ENCODE measurements at places on chromosomes 16 and 17. TPM values are rescaled to one million over a fixed set of nuclear protein-coding genes. Genes with fewer than 3 reads are reported as not detected.

GRCh38 chr17:725746-726145 is 6.7 kb upstream of the TLCD3A start:
- DNase-seq = no peak

- DNase-seq = peak; percentile 87
These were observed 47.0 kb upstream of the AMZ2 start for GRCh38 chr17:68200689-68201417.

TOM1L2 gene
- total RNA-seq = 23.7 TPM

TP53TG3F gene
- not detected for total RNA-seq

GRCh38 chr17:74722782-74723181 is 10.1 kb upstream of the CD300LF start:
- no peak for DNase-seq

ZNF423 gene
- not detected for total RNA-seq

DNA sequence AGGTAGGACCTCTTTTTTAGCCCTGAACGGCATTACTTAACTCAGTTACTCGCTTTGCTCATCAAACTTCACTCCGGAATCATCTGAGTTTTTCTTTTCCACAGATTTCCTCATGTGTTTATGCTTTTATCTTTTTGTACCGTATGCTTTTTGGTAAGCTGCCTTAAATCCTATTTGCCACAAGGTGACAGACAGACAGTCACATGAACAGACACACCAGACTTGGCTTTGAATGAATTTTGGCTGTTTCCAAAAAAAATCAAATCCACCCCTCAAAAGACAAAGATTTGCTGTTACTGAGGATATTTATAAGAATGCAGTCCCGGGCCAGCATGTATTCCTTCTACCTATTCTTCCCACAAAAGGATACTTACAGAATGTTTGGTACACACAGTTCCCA is 10.9 kb downstream of the GAS7 start:
- DNase-seq = no peak

- DNase-seq = no peak
These were observed 10.4 kb upstream of the FAM20A start for GRCh38 chr17:68611353-68612208.

GRCh38 chr17:13995856-13996271 is 73.4 kb upstream of the COX10 start:
- no peak for DNase-seq

NRN1L gene
- 1.9 TPM for total RNA-seq

PABPN1L gene
- not detected for total RNA-seq

MRTFB gene
- total RNA-seq = 22.5 TPM

UBE2O gene
- total RNA-seq = 21.5 TPM

GRCh38 chr17:55072898-55073297 is 104.3 kb downstream of the STXBP4 start:
- DNase-seq = no peak

DNA sequence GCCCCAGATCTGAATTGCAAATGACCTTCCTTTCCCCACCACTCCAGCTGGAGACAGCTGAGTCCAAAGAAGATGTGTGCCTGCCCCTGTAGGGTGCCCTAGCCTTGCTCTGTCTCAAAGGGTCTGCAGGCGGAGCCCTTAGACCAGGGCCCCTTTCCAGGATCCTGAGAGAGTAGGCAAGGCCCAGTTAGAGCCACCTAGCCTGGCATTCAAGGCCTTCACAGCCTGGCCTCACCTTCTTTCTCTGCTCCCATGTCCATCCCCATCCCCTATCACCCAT is 66.6 kb upstream of the LHX1 start:
- DNase-seq = no peak

DNA sequence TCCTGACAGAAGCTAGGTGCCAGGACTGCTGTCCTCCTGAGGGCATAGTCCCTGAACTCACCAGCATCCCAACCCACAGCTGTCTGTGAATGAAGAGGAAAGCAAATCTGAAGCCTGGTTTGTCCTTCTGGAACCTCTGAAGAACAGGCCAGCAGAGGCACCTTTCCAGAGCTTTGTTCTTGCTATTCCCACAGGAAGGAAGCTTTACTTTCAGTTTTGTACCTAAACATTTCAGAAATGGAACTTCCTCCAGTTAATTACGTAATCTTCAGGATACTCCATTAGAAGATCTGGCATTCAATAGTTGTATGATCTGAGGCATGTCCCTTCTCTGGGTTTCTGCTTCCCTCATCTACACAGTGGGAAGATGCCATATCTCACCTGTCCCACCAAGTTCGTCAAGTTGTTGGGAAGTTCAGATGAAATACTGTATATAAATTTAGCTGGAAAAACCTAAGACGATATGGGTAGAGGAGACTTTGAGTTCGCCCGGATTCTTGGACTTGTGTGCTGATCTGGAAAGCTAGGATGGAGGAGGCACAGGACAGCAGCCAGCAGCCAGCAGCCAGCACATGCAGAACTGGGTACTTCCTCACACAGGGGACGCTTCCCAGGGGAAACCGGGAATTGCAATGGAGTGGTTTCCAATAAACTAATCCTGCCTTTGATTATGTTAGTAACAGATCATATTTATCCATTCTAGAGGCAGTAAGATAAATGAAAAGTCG is 22.4 kb downstream of the NXPH3 start:
- no peak for DNase-seq

EZH1 gene
- total RNA-seq = 45.9 TPM

GRCh38 chr17:69539781-69540319 is 125.4 kb downstream of the MAP2K6 start:
- no peak for DNase-seq

DNA sequence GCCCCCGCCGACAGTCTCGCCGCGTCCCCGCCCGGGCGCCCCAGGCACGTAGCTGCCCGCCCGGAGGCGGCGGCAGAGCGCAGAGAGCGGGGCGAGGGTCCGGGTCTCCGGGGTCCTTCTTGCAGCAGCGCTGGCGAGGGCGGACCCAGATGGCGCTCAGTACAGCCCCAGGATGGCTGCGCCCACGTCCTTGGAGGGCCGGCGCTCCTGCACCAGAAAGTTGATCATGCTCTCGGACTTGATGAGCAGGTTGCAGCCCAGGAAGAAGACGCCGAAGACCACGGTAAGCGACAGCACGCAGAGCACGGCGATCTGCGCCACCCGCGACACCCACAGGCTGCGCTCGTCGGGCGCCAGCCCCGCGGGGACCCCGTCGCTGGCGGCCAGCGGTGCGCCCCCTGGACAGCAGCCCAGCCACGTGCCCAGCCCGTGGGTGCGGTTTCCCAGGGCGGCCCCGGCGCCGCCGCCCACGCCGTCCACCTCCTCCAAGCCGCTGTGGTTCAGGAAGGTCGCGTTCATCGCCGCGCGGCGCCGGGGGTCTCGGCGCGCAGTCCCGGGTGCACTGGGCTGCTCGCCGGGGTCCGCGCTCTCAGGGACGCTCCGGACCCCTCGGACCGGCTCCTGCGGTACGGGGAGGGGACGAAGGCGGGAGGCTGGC is 435 bp downstream of the RPRML start:
- peak; percentile 15 for DNase-seq

- peak; percentile 66 for DNase-seq
These were observed 56.4 kb downstream of the SLC6A2 start for GRCh38 chr16:55711959-55712876.

GRCh38 chr16:68396481-68396880 is 51.8 kb downstream of the SMPD3 start:
- peak; percentile 41 for DNase-seq

- DNase-seq = no peak
These were observed 1.7 kb downstream of the ANKRD13B start for GRCh38 chr17:29594519-29595090.

DNA sequence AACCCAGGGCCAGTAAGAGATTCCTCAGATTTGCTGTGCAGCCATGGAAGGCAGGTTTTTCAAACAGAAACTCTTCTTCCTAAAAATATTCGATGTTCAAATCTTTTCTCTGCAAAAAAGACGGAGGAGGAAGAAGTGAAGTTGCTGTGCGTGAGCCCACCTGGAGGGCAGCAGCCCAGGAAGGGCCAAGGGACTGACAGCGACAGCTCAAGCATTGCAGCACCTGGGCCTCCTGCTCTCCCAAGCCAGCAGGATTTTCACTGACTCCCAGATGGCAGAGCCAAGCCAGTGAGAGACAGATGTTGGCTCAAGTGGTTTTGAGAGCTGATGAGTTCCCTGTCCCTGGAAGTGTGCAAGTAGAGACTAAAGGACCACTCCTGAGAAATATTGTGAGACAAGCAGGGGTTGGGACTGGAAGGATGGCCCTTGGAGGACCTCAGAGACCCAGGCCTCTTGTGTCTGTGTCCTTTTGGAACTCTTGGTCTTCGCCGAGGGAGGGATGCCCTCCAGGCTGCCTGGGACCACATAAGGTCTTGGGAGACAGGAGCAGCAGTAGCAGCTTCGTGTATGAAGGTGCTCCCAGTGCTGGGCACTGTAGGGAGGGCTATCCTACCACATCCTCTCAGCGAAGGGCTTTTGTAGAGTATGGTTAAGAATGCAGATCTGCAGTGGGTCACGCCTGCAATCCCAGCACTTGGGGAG is 29.3 kb upstream of the TNFRSF13B start:
- no peak for DNase-seq

DNA sequence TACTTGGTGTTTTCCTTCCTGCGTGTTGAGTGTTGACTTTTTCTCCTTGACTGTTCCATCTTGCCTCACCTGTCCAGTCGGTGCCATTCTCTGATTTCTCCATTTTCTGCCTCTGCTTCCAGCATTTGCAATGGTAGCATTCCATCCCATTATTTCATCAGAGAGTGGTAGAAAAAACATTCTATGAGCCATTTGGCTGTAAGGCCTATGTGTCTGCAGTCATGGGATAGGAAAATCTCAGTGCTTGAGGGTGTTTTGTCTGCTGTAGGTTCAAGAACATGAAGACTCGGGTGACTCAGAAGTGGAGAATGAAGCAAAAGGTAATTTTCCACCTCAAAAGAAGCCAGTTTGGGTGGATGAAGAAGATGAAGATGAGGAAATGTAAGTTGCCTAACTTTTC is 2.7 kb downstream of the UTP18 start:
- DNase-seq = no peak

DNA sequence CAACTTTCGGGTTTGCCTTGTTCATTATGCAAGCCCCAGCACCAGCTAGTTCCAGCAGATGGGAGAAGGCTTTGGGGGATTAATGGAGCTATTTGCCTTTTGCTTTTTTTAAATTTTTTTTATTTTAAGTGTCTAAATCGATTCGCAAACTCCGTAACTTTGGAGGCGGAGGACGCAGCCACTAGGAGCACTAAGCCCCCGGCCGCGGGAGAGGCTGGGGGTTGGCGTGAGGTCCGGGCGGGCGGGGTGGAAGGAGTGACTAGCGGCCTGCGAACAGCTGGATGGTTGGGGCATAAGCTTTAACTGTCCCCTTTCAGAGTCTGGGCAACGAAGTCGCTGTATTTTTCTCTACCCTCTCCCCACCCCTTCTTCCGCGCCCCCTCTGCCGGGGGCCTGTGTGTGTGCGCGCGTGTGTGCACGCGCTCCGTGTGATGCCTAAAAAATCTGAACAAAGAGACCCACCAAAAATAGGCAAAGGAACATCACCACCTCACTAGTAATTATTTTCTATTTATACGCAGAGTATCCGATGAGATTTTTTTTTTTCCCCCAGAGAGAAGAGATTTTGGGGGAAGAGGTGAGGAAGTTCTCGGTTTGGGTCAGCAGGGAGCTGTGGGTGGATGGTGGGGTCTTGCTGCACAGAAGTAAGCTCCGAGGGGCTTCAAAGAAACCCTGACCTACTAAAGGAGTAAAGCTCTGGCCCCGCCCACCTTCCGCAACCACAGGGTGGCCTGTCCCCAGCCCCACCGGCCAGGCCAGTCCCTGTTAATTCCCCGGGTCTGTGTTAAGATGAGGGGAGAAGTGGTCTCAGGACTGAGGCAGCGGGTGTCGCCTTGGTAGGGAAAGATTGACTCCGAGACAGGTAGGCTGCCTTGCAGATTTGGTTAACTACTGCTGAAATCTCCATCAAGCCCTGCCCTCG is 2.3 kb downstream of the SHISA9 start:
- DNase-seq = no peak

TEX19 gene
- not detected for total RNA-seq

SYT17 gene
- 0.39 TPM for total RNA-seq

ZFPM1 gene
- 13.8 TPM for total RNA-seq

BRICD5 gene
- total RNA-seq = 12.8 TPM

NPIPB13 gene
- 20.4 TPM for total RNA-seq

PLEKHH3 gene
- total RNA-seq = 1.2 TPM

- DNase-seq = no peak
These were observed 110.4 kb downstream of the MSI2 start for GRCh38 chr17:57366558-57367351.

SLC22A31 gene
- 1.3 TPM for total RNA-seq

DNA sequence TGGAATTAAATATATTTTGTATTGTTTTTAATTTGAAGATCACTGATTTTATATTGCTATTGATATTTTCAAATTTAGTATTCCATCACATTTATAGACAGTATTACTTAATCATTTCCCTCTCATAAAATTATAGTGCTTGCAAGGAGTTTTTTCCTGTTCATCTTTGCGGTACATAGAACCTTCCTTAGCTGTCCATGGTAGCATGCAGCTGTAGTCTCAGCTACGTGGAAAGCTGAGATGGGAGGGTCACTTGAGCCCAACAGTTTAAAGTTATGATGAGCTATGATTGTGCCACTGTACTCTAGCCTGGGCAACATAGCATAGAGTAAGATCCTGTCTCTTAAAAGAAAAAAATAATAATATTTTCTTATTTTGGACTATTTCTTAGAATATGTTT is 215.8 kb upstream of the CHMP6 start:
- no peak for DNase-seq

IL32 gene
- total RNA-seq = 2,251 TPM

All from activated T-cell treated with anti-CD3 and anti-CD28 coated beads, Interleukin-2, amount 50 U/mL, for 72 hours (primary cell).